Stimulated activated CD8-positive, alpha-beta memory T cell treated with anti-CD3 and anti-CD28 coated beads, Interleukin-4, amount 100 ng/mL, for 48 hours (primary cell): ENCODE measurements at places on chromosomes 6 and 20.
A peak's percentile ranks its signal among the peaks of the same experiment; 100 is the strongest.

GRCh38 chr6:34115403-34115795 is 30.5 kb downstream of the GRM4 start:
- DNase-seq: peak; percentile 34

- no peak for DNase-seq
Measured at GRCh38 chr6:116877743-116878142, 701 bp downstream of the RFX6 start.

DNA sequence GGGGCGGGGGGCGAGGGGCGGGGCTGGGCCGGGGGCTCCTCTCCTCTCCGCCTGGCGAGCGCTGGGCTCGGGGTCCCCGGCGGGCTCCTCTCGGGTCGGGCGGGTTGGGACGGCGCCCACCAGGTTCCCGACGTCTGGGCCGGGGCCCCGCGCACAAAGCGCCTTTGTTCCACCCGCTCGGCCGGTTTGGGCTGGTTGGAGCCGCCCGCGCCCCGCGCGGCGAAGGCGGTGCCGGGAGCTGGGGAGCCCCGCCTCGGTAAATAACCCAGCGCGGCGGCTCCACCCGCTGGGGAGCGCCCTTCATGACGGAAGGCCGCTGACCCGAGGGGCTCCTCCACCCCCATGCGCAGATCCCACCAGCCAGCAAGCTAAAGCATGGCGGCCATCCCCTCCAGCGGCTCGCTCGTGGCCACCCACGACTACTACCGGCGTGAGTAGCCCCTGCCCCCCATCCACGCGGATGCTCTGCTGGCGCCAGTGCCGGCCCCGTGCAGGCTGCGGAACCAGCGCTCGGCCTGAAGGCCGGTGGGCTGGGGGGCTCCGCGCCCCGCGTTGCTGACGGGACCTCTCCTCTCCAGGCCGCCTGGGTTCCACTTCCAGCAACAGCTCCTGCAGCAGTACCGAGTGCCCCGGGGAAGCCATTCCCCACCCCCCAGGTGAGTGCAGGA is 503 bp downstream of the PPDPF start:
- DNase-seq: peak; percentile 76

GRCh38 chr6:7841781-7842468 is 68.7 kb downstream of the TXNDC5 start:
- no peak for DNase-seq

- no peak for DNase-seq
Measured at GRCh38 chr20:2794866-2795447, 5.5 kb downstream of the CPXM1 start.

GRCh38 chr6:130893277-130893676 is 66.1 kb downstream of the SMLR1 start:
- DNase-seq: no peak
